ENCODE measurements at places on chromosomes 1 and 21. TPM values are rescaled to one million over a fixed set of nuclear protein-coding genes. Genes with fewer than 3 reads are reported as not detected.

DNA sequence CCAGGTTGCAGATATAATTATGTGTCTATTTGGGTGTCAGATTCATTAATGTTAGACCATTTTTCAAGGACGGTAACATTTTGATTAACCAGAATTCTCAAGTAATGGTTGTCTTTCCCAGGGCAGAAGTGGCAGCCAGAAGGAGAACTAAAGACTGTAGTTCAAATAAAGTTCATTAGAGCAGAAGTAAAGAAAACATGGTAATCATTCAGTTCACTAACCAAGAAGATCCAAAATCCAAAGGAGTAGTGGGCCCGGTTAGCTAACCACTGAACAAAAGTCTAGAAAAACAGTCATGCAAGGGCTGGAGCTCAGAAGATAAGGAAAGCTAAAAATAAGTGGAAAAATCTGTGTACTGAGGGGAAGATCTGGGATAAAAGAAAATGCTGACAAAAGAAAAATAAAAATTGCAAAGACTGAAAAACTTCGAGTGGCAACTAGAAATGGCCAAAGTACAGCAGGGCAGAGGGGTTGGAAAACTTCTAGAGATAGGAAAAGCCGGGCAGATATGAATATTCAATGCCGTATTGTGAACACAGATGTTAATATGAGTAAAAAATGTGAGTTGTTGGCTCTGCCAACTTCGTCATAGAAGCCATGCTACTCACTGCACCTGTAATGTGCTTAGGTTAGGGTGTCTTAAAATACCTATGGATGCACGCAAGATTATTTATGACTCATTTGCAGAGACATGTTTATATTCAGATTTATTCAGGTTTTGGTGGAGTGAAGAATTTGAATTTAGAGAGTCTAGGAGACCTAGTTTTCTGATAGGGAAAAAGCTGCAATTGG is 925.9 kb downstream of the LTN1 start:
- DNase-seq, result no peak

- no peak for DNase-seq
Observed at GRCh38 chr1:225944387-225944786, 3.4 kb upstream of the LEFTY2 start.

- peak; percentile 60 for DNase-seq
Observed at GRCh38 chr1:117615474-117615873, 9.6 kb downstream of the TENT5C start.

C1QC gene
- total RNA-seq, result not detected

RNU1-1 gene
- total RNA-seq, result 820 TPM

GRCh38 chr1:173253046-173253445 is 45.9 kb upstream of the TNFSF4 start:
- no peak for DNase-seq

All from activated CD8-positive, alpha-beta T cell treated with anti-CD3 and anti-CD28 coated beads for 36 hours (primary cell).